ENCODE measurements at places on chromosomes 5 and 9. TPM values are rescaled to one million over a fixed set of nuclear protein-coding genes. Genes with fewer than 3 reads are reported as not detected.

The OR1J2 gene
- not detected for total RNA-seq

The CATSPER3 gene
- total RNA-seq: 0.08 TPM

The CAST gene
- total RNA-seq: 126 TPM

The ZDHHC12 gene
- total RNA-seq: 57.8 TPM

The SLC24A2 gene
- total RNA-seq: 0.06 TPM

The HCN1 gene
- total RNA-seq: not detected

The ENTREP1 gene
- total RNA-seq: 0.08 TPM

The BTNL8 gene
- not detected for total RNA-seq

The DBH gene
- total RNA-seq: not detected

The ROR2 gene
- 1.5 TPM for total RNA-seq

The PCDHGA5 gene
- 0.50 TPM for total RNA-seq

The MZB1 gene
- not detected for total RNA-seq

The ZNF474 gene
- 0.06 TPM for total RNA-seq

The MYOZ3 gene
- not detected for total RNA-seq

The URM1 gene
- total RNA-seq: 71.9 TPM

The TAL2 gene
- total RNA-seq: 0.15 TPM

The ROPN1L gene
- total RNA-seq: 2.5 TPM

The STPG3 gene
- not detected for total RNA-seq

The FAM151B gene
- total RNA-seq: 2.4 TPM

The CAMK4 gene
- 22.5 TPM for total RNA-seq

The TNFSF8 gene
- total RNA-seq: not detected

The SEMA6A gene
- total RNA-seq: 5.0 TPM

The OTP gene
- not detected for total RNA-seq

The LRRC19 gene
- total RNA-seq: not detected

The IGIP gene
- 2.1 TPM for total RNA-seq

The FAM200C gene
- total RNA-seq: 7.0 TPM

The LCN2 gene
- 0.19 TPM for total RNA-seq

The GFI1B gene
- total RNA-seq: not detected

The KCNIP1 gene
- total RNA-seq: not detected

The SAXO1 gene
- under 0.01 TPM for total RNA-seq

The ANKRD31 gene
- total RNA-seq: 0.33 TPM

The PCDHGA12 gene
- total RNA-seq: 0.14 TPM

The FAM120AOS gene
- total RNA-seq: 28.6 TPM

The DOCK2 gene
- total RNA-seq: 1.4 TPM

The TMEM171 gene
- 10.7 TPM for total RNA-seq

The PTGES gene
- total RNA-seq: 14.2 TPM

The ADCY2 gene
- total RNA-seq: not detected

The KLHL3 gene
- total RNA-seq: 0.37 TPM

The GABBR2 gene
- total RNA-seq: 0.91 TPM

The FAM169A gene
- total RNA-seq: 7.1 TPM

The SLC6A18 gene
- total RNA-seq: not detected

The GARIN3 gene
- total RNA-seq: not detected

The GABRA1 gene
- total RNA-seq: 2.4 TPM

The BHMT2 gene
- not detected for total RNA-seq

The ZNF354B gene
- total RNA-seq: 7.8 TPM

The DNAH5 gene
- total RNA-seq: 1.5 TPM

The CORO2A gene
- total RNA-seq: 2.1 TPM

The FOXB2 gene
- total RNA-seq: not detected

The ANKRD55 gene
- 1.2 TPM for total RNA-seq

The DCTN3 gene
- total RNA-seq: 168 TPM

The CER1 gene
- total RNA-seq: not detected

The PCDHGC5 gene
- total RNA-seq: 0.06 TPM

The PCDHB2 gene
- 26.2 TPM for total RNA-seq

The APBA1 gene
- 0.41 TPM for total RNA-seq

The CAVIN4 gene
- 0.60 TPM for total RNA-seq

The CDC25C gene
- 25.1 TPM for total RNA-seq

The MYO10 gene
- total RNA-seq: 28.7 TPM
